ENCODE measurements at places on chromosomes 13 and 19.
A peak's percentile ranks its signal among the peaks of the same experiment; 100 is the strongest.

DNA sequence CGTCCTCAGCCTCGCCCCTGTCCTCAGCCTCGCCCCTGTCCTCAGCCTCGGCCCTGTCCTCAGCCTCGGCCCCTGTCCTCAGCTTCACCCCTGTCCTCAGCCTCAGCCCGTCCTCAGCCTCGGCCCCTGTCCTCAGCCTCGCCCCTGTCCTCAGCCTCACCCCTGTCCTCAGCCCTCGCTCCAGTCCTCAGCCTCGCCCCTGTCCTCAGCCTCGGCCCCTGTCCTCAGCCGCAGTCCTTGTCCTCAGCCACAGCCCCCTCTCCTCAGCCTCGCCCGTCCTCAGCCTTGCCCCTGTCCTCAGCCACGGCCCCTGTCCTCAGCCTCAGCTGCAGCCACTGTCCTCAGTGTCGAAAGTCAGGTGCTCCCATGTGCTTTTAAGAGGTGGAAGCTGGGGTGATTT, 10.5 kb downstream of the C13orf46 start:
- no peak for DNase-seq

DNA sequence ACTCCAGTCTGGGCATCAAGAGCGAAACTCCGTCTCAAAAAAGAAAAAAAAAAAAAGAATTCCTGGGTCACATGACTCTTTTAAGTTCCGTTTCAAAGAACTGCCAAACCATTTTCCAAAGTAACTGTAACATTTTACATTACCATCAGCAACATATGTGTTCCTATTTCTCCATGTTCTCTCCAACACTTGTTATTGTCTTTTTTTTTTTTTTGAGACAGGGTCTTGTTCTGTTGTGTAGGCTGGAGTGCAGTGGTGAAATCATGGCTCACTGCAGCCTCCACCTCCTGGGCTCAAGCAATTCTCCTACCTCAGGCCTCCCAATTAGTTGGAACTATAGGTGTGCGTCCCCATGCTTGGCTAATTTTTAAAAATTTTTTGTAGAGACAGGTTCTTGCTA, 6.5 kb downstream of the LGALS7B start:
- DNase-seq = no peak

GRCh38 chr19:17423429-17424208, 3.8 kb downstream of the MVB12A start:
- no peak for DNase-seq

DNA sequence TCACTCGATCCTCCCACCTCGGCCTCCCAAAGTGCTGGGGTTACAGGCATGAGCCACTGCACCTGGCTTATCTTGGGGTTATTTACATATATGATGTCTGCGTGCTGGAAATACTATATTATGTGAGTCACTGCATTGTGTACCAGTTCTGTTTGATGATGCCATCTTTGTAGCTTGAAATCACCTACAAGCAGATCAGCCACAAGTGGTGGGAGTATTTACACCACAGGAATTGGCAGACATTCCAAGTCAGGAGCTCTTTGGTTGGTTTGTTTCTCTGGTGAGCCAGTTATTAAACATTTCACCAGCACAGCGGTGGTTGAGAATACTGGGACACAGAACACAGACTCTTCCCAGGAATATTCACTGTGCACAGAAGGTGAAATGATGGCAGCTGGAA, 4.5 kb upstream of the TIMM44 start:
- peak; percentile 61 for DNase-seq

DNA sequence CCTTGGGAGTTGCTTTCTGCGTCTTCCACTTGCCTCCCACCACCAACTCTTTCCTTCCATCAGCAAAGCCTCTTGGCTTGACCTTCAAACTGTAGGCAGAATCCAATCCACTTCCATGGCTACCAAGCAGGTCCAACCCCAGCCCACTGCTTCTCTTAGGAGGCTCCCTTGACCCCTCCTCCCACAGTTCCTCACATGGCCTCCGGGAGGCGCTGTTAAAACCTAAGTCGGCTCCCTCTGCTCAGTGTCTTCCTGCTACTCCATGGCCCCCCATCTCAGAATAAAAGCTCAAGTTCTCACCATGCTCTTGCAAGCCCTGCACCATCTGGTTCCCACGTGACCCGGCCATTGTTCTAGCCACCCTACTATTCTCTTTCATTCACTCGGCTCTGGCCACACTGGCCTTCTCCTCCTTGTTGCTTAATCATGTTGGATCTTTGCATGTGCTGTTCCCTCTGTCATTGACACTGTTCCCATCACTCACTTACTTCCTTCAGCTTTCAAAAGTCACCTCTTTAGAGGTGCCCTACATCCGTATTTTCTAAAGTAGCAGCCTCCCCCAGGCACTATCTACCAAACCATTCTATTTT, 7.5 kb downstream of the IZUMO2 start:
- DNase-seq = no peak

GRCh38 chr13:111790621-111791020, 276.3 kb upstream of the SOX1 start:
- DNase-seq = no peak

DNA sequence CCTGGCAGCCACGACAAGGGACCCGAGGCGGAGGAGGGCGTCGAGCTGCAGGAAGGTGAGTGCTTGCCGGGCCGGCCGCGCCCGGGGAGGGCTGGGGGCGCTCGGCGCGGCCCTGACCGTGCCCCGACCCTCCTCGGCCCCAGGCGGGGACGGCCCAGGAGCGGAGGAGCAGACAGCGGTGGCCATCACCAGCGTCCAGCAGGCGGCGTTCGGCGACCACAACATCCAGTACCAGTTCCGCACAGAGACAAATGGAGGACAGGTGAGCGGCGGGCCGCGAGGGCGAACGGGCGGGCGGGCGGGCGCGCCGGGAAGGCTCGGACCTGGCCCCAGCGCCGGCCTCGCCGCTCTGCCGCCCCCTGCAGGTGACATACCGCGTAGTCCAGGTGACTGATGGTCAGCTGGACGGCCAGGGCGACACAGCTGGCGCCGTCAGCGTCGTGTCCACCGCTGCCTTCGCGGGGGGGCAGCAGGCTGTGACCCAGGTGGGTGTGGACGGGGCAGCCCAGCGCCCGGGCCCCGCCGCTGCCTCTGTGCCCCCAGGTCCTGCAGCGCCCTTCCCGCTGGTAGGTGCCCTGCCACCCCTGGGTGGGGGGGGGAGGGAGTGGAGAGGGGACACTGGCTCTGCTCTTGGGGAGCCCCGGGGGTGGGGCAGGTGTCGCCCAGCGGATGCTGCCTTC, 816 bp downstream of the USF2 start:
- DNase-seq = peak; percentile 75

DNA sequence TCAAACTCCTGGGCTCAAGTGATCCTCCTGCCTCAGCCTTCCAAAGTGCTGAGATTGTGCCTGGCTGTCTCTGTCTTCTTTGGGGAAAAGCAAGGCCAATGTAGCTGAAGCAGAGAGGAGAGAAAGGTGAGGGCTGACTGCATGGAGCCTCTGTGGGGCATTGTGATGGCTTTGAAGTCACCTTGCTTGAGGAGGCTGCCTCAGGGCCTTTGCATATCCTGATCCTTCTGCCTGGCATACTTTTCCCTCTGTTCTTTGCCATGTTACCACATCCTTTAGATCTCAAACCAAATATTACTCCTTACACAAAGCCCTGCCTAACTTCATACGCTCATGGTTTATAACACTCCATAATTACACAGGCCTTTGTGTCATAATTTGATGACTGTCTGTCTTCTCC, 9.4 kb upstream of the PPP5C start:
- DNase-seq = no peak

- no peak for DNase-seq
Observed at GRCh38 chr13:83622422-83622784, 259.9 kb downstream of the SLITRK1 start.

- no peak for DNase-seq
Observed at GRCh38 chr13:28251466-28251865, 113.1 kb downstream of the PAN3 start.

- peak; percentile 56 for DNase-seq
Observed at GRCh38 chr19:18940769-18941627, at the start of gene HOMER3. HOMER3 (minus strand) TSS chr19:18941217; CDS start chr19:18938982, 2,235 bp downstream.

DNA sequence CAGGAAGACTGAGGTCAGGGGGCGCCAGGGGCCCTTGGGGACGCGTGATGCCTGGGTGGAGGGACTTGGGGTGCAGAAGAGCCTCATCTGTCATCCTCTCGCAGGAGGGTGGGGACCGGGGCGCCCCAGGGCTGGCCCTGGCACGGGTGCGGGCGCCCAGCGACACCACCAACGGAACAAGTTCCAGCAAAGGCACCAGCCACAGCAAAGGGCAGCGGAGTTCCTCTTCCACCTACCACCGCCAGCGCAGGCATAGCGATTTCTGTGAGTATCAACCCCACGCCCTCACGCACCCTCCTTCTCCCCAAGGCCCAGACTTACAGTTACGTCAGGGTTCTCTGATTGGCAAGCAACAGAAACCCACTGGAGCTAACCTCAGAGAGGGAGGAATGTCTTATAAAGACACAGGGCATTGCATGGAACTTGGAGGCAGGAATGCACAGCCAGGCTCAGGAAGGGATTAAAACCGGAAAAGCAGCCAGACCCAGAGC, 29.4 kb downstream of the MARK4 start:
- no peak for DNase-seq

DNA sequence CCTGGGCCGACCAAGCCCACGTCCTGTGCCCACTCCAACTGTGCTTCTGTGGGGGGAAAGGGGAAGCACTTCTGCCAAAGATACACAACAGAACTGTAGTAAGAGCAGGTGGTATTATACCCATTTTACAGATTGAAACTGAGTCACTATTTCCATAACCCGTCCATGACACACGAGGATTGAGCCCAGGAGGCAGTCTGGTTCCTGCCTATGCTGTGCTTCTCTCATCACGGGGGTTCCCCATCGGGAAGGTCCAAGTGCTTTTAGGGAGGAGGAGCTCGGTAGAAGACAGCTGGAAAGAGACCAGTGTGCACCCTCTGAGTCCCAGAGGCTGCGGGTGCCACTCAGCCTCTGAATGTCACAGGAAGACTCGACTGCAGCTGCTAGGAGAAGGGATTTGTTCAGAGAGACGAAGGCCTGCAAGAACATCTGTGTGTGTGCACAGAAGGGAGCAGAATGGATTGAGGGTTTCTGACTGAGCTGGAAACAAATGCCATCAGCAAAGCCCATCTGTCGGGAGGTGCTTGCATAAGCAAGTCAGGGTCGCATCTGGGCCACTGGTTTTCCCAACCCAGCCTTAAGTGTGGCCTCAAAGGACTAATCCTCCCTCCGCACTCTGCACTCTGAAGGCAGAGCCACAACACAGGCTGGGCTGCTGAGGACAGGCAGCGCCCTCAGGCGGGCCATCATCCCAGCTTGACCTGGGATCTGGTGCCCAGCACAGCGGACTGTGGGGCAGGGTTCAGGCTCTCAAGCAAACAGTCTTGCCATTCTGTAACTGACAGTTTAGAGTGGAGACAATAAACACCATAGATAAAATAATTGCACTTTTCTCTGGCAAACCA, 150.0 kb downstream of the DPF1 start:
- peak; percentile 43 for DNase-seq

- DNase-seq = no peak
Observed at GRCh38 chr13:41883147-41883546, 77.8 kb downstream of the VWA8 start.

DNA sequence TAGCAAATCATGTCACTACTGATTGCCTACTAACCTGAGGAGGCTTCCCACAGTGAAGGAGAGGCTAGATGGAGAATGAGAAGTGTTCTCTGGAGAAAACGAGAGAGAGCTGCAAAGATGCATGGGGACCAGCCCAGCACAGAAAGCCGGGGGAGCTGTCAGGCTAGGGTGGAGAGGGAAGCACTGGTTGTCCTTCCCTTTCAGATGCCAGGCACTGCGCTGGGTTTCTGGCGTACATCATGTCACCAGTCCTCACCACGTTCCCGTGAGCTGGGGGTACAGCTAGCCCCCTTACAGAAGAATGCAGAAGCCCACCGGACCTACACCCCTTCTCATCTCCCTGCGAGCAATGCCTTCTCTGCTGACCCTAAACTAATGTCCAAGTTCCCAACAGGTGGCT, 86.0 kb downstream of the STK24 start:
- no peak for DNase-seq

DNA sequence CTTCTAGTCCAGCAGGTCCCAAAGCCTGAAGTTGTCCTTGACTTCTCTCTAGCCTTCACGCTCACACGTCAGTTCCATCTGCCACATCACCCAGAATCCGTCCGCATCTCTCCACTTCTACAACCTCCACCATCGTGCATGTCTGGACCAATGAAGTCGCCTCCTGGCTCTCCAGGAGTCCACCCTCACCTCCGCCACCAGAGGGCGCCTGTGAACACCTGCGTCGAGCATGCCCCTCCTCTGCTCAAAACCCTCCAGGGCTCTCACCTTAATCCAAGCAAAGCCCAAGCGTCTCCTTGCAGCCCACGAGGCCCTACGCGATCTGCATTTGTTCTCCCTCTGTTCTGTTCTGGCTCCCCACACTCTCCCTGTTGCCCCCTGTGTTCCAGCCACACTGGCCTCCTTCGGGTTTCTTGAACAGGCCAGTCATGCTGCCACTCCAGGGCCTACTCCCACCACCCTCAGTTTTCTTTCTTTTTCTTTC, 3.7 kb downstream of the USHBP1 start:
- DNase-seq = peak; percentile 70

DNA sequence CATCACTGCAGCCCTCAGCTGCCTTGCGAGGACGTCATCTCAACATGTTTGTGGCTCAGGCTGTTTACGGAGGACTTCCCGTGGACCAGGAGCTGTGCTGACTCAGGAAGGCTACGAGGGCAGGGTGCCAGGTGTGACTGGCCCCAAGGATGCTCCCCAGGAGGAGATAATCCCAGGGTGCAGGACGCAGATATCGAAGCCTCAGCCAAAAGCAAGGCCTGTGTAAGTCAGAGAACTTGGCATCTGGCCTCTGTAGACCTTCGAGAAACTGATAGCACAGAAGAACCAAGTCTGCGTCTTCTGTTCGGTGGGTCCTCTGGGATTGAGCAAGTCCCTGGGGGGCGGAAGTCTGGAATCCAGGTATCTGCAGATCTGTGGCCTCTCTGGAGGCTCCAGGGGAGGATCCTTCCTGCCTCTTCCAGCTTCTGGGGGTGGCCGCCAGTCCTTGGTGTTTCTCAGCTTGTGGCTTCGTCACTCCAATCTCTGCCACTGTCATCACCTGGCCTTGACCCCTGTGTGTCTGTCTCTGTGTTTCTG, 2.6 kb upstream of the DOHH start:
- peak; percentile 45 for DNase-seq

DNA sequence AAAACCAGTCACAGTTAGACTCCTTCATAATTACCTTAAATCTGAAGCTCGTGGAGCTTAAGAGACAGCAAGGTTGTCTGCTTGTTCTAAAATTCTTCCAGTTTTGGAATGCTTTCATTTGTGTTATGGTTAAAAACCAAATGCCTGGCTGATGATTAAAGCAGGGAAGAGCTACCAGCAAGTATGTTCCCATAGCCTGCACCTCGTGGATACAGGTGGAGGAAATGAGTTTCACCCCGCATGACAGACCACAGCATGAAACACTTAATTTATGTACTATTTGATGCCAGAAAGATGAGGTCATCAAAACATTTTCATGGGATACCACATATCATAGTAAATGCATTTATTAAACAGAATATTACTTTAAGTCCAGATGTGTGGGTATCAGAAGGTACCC, 416 bp upstream of the DOCK9 start:
- DNase-seq = peak; percentile 72

DNA sequence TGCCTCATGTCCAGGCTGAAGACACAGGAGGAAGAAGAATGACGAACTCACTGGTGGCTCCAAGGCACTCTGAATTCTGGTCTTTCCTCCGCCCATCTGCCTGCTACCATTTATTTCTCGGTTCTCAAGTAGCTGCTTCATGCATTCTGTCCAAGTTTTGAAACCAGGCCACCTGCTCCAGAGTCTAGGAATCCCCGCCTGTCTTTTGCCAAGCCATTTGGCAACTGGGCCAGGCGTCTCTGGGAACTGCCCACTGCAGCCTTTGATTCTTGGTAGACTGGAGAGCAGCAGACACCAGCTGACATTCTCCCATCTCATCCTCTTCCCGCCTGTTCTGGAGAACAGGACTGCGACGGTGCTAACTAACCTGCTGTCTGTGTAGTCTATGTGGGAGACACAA, 10.8 kb downstream of the SLC35E1 start:
- no peak for DNase-seq
